ENCODE measurements at places on chromosomes 5 and 9.

- DNase-seq = peak; percentile 54
These were observed 53.0 kb upstream of the ALDH1B1 start for GRCh38 chr9:38339496-38339895.

DNA sequence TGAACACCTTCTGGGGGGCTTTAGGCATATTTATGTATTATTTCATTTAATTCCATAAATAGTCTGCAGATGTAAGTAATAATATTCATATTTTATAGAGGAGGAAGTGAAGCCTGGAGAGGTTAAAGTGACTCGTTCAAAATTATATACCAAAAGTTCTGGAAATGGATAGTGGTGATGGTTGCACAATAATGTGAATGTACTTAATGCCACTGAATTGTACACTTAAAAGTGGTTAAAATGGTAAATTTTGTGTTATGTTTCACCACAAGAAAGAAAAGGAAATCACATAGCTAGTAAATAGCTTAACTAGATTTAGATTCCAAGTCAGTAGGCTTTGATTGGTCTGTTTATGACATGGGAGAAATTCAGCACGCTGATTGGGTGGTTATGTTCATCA is 13.0 kb upstream of the TMEFF1 start:
- no peak for DNase-seq

DNA sequence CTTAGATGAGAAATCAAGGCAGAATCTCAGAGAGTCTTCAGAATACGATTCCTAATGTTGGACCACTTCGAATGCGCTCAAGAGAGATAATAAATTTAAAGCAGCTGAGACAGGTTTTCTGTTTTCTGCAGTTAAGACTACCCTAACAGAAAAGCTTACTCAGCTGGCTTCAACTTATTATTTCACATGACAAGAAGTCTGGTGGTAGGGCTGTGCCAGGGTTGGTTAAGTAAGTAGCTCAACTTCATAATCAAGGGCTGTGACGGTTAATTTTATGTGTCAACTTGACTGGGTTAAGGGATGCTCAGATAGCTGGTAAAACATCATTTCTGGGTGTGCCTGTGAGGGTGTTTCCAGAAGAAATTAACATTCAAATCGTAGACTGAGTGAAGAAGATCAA is 3.8 kb downstream of the GPR150 start:
- no peak for DNase-seq

- DNase-seq = no peak
These were observed 151.8 kb upstream of the RAD23B start for GRCh38 chr9:107131108-107131799.

Data from osteocyte (in vitro differentiated cells).